ENCODE measurements at places on chromosomes 2 and 18. TPM values are rescaled to one million over a fixed set of nuclear protein-coding genes. Genes with fewer than 3 reads are reported as not detected.
A peak's percentile ranks its signal among the peaks of the same experiment; 100 is the strongest.

- no peak for DNase-seq
Measured at GRCh38 chr2:97774425-97774824, 61.0 kb downstream of the ZAP70 start.

DNA sequence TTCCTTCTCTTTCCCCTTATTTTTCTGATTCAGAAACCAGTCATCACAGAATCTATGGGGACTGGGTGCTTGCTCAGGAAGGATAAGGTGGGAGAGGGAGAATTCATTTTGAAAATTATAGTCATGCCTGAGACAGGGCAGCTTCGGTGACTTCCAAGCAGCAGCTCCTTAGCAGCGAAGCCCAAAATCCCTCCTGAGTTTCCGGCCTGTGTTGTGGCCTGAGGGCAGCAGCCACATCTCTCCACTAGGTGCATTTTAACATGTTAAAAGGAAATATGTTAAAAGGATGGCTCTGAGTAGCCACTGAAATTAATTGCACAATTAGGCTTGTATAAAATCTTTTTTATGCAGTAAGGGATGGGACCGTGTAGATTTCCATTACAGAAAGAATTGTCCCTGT lies 207.0 kb upstream of the RAB12 start:
- DNase-seq, result no peak

GRCh38 chr2:143001501-143001900 lies 124.0 kb downstream of the KYNU start:
- DNase-seq, result no peak

GRCh38 chr18:76052227-76052595 lies 442.8 kb downstream of the ZNF516 start:
- DNase-seq, result no peak

DNA sequence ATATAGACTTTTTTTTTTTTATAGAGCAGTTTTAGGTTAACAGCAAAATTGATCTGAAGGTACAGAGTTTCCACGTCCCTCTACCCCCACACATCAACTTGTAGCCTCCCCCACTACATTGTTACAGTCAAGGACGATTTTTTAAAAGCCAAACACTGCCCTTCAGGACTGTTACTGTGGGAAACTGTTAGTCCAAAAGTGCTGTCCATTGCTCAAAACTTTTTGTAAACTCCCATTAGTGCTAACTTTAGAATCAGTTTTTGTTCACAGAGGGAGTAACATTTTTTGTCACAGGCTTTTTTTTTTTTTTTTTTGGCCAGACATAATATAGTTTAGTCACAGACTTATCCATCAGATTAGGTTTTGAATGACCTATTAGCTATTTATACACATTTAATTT lies 24.1 kb downstream of the ELP2 start:
- no peak for DNase-seq

- no peak for DNase-seq
Measured at GRCh38 chr2:61658841-61659780, 121.0 kb upstream of the XPO1 start.

The APOB gene
- not detected for total RNA-seq

DNA sequence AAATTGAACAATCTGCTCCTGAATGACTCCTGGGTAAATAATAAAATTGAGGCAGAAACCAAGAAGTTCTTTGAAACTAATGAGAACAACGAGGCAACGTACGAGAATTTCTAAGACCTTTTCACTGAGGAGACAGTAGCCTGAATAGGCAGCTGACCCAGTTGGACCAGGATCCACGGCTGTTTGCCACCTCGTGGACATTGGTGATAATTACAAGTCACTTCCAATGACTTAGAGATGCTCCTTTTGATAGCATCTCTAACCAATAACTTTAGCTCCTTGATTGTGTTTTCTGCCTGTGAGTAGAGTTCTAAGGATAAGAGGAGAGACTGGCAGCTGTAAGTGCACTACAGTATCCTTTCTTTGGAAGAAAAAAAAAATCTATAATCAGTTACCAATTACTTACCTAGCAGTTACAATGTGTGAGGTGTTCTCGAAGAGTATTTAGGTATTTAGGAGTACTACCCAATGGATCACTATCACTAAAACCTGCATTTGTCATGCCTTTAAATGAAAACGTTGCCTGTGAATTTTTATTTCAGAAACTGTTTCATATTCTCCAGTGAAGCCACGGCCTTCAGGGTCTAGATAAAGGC lies 31.3 kb upstream of the CNTNAP5 start:
- DNase-seq, result peak; percentile 24
